ENCODE measurements at places on chromosomes 6 and 20.

DNA sequence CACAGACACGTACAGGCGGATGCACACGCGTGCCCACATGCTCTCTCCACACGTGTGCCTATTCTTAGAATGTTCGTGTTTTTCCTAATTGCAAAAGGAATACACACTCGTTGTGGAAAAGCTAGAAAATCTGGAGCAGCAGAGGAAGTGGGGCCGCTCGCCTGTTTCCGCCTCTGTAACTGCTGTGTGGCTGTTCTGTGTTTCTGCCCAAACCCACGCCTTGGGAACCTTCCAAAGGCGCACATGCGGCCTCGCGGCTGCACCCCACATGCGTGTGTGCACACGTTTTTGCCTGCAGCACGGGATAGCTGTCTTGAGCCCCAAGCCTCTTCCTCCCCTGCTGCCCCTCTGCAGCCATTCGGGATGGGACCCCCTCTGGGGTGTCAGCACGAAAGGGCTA is 12.2 kb downstream of the SLC17A9 start:
- no peak for DNase-seq

- DNase-seq = peak; percentile 99
Observed at GRCh38 chr20:50731055-50731929, at the start of gene PARD6B. Gene PARD6B (plus strand): TSS chr20:50731580. CDS start chr20:50731787, 207 bp downstream.

- DNase-seq = no peak
Observed at GRCh38 chr6:118808793-118809638, 84.9 kb upstream of the ASF1A start.

GRCh38 chr20:64082820-64083377 is 1.3 kb downstream of the LKAAEAR1 start:
- no peak for DNase-seq

- DNase-seq = no peak
Observed at GRCh38 chr6:88804701-88805100, 158.7 kb downstream of the RNGTT start.

GRCh38 chr6:146657432-146657831 is 58.7 kb downstream of the ADGB start:
- no peak for DNase-seq

- DNase-seq = no peak
Observed at GRCh38 chr6:16625291-16626265, 135.7 kb downstream of the ATXN1 start.

GRCh38 chr20:25587536-25587935 is 2.2 kb upstream of the NINL start:
- no peak for DNase-seq

DNA sequence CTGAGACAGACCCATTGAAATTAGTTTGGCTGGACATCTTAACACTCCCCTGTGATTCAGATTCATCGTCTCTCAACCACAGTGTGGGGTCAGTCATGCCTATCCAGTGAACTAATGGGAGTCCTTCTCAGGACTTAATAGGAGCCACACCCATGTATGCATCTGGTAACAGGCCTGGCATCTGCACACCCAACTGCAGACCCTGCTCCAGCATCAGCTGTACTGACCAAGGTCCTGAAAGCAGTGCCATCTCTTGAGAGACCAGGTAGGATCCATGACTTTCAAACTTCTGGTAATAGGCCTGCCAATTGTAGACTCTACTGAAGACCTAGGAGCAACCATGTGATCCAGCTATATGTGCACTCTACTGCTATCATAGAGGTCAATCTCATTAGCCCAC is 363.6 kb upstream of the POU3F2 start:
- DNase-seq = no peak

DNA sequence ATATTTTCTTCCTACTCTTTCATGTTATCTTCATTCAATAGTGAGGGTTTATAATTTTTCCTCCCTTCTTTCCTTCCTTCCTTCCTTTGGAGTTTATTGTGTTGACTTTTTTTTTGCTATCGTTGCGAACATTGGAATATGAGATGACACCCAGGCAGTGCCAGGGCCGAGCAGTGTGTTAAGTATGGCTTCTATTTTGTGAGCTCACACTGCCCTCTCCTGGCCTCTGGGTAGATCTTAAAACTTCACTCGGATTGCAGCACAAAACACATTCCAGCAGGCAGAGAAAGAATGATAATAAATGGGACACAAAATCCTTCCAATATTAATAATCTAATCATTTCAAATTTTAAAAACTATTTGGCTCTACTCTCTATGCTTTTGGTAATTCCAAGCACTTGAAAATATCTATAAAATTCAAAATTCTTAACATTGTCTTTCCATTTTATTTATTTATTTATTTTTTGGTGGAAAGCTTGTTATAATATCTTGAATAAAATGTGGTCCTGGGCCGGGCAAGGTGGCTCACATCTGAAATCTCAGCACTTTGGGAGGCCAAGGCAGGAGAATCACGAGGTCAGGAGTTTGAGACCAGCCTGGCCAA is 147.4 kb upstream of the OLIG3 start:
- peak; percentile 48 for DNase-seq

DNA sequence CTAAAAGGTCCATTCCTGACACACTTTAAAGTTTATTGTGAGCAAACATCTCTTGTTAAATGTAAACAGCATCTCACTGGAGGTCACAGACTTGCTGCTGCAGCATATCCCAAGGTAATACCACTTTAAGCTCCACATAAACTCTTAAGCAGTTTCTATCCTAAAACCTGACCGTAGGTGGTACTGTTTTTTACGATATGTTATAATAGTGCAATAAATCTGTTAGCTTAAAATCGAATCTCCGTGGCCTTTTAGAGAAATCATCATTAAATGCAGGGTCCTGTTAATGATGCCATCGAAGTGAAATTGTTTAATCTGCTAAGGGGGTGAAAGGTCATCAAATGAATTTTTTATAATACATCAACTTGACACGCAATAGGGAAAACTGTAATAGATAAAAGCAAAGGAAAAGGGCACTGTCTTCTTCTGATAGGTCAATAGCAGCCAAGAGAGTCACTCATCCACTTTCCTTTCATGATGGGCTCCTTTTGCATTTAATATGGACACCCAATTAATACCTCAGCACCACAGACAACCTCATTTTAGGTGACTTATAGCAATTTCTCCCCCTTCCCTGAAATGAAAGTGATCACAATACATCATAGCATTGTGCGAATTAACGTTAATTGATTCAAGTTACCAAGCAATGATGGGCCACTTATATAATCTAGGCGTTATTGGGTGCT is 436.1 kb downstream of the PKHD1 start:
- no peak for DNase-seq

DNA sequence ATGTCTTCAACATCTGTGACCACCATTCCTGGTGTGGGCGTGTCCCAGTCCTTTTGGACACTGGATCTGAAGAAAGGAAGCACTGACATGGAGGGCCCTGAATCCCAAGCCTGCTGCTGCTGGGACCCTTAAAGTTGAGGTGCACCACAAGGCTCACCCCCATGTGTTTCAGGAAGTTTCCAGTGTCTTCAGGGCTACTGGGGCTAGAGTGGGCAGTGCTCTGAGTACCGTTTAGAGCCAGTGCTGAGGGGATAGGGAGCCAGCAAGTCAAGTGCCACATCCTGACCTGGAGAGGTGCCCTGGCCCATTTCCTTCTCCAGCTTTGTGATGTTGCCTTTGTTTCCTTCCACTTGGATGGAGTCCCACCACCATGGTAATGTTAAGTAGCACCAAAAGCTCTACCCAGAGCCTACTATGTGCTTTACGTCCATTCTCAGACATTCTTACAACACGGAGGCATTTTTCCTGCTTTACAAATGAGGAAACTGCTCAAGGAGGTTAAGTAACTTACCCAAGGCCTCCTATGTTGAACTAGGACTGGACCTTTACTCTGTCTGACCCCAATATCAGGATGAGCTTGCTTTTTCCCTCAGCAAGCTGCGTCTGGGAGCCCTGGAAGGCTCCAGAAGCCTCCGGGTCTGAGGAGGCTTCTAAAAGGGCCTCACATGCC is 552 bp upstream of the DEF6 start:
- DNase-seq = no peak

GRCh38 chr6:34792605-34793500 is 970 bp downstream of the BLTP3A start:
- no peak for DNase-seq

DNA sequence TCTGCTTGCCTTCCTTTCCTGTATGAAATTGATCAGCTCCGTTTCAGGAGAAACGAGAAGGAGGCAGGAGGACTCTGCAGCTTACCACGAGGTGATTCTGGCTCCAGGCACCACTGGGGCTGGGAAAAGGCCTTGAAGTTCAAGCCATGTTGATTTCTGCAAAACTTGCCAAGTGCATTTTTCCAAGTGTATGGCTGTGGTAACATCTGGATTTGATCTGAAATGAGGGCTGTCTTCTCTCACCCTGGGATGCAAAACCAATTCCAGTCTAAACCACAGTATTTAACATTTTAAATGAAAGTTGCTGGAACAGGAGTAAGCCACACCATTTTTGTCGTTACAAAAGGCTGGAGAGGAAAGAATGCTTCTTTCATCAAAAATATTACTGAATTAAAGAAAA is 36.1 kb upstream of the FAM210B start:
- DNase-seq = no peak
